ENCODE measurements at places on chromosomes 16 and 17.
A peak's percentile ranks its signal among the peaks of the same experiment; 100 is the strongest.

GRCh38 chr17:65656390-65657250, 95.2 kb upstream of the AXIN2 start:
- no peak for DNase-seq

DNA sequence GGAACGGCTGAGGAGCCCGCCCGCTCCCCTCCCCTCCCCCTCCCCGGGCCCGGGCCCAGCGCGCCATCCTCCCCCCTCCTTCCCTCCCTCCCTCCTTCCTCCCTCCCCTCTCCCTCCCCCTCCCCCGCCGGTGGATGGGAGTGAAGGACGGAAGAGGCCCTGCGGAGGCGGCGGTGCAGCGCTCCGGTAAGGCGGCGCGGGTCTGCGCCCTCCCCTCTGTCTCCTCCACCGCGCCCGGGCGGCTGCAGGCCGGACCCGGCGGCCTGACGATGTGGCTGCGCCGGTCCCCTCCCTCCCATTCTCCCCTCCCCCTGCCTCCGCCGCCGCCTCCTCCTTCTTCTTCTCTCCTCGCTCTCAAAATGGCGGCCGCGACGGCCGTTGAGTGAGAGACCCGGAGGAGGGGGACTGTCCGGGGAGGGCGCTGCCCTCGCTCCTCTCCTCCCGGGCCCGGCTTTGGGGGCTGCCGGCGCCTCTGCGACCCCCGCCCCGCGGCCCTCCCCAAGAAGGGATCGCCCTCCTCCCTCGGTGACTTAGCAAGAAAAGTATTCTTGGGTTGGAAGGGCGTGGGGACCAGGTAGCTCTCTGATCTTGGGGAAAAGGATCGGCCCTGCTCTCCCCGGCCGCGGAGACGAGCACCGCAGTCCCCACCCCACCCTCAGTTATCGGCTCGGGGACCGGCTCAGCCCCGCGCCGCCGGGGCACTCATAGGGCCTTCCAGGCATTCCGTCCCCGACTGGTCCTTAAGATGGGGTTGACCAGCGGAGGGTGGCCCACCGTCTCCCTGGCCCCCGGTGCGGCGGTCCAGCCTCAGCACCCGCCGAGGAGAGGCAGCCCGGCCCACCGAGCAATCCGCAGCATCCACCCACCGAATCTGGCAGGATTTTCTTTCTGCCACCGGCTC, 617 bp downstream of the PAFAH1B1 start:
- DNase-seq = no peak

GRCh38 chr16:66741950-66742808, 9.2 kb downstream of the DYNC1LI2 start:
- no peak for DNase-seq

DNA sequence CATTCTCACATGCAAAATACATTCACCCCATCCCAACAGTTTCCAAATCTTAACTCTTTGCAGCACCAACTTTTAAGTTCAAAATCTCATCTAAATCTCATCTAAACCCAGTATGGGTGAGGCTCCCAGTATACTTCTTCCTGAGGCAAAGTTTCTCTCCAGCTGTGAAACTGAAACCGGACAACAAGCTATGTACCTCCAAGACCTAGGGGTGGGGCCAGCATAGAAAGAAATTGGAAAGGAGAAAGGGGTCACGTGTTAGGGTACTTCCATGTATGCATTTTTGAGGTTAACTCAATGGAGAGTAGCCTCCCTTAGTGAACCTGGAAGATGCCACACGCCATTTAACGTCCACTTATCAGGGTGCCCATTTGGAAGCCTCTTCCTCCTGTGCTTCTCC, 23.9 kb upstream of the LRRC75A start:
- DNase-seq = no peak

DNA sequence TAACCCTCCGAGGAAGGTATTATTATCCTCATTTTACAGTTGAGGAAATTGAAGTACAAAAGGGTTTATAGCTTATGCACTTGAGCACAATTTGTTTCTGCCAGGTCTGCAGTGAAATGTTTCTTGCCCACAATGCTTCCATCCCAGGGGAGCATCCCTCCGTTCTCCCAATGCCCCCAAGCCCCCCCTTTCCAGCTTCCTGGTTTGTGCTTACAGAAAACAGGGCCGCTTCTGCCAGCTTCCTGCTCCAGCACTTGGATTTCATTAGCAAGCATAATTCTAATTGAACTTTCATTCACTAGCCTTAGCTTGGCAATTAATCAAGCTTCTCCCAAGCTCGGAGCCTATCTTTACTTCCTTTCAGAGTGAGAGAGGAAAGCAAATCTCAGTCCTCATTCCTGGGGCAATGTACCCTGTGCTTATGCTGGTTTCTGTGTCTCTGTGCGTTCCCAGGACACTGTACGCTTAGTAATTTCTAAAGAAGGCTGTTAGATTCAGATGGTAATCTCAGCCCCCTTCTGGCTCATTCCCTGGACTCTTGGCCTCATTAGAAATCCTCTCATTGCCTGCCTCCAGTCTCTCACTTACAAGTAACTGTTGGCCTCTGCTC, 141.6 kb downstream of the HS3ST2 start:
- DNase-seq = no peak

DNA sequence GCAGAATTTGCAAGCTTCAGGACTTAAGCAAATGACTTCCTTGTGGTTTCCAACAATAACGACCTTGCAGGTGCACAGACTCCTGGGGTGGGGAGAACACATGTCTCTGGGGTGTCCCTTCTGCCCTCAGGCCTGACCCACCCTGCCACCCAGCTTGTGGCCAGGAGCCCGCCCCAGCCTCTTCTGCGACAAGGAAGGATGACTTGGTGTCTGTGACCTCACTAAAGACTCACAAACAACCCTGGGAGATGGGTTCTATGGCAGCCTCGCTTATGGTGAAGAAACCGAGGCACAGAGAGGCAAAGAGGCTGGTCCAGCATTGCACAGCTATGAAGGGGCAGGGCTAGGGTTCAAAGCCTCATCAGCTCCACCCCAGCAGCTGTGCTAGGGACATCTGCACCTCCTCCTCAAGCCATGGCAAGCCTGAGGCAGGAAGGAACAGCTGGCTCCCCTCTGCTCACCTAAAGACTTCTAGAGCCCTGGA, 2.6 kb downstream of the ATP2A3 start:
- DNase-seq = no peak

DNA sequence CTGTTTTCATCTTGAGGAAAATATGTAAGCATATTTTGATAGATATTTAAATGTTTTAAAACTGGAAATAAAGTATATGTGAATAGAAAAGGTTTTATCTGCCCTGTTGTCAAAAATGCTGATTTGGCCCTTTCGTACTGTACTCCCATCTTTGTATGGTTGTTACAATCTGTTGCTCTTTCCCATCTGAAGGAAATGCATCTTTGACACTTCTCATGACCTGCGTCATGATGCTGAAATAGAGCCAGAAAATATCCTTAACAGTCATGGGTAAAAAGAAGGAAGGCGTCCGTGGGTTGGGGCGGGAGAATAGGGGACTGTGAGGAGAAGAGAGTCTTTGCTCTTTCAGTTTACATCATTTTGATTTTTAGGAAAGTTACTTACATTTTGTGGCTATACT, 327.7 kb downstream of the BCAS3 start:
- DNase-seq = no peak

DNA sequence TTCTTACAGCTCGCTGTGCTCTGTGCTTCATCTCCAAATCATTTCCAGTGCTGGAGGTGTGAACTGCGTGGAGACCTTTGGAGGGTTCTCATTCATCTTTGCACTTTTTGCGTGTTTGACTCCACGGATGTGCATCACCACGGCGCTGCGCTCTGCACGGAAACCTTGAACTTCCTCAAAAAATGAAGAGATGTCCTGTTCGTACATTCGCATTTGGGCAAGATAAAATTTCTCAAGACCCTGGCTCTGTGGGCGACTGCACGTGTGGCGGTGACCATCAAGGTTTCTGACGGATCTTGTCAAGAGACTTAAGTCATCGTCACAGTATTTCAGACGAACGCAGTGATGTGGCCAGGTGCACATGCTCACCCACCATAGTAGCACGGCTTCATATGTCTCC, 10.3 kb upstream of the PVALEF start:
- no peak for DNase-seq

DNA sequence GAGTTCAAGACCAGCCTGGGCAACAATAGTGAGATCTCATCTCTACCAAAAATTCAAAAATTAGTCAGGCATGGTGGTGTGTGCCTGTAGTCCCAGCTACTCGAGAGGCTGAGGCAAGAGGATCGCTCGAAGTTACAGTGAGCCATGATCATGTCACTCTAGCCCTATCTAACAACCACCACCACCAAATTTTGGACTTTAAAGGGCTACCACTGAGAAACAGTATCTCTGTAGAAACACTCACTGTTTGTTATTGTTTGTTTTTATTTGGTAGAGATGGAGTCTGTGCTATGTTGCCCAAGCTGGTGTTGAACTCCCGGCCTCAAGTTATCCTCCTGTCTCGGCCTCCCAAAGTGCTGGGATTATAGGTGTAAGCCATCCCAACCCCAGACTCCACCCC, 1.3 kb upstream of the UBALD2 start:
- DNase-seq = no peak

GRCh38 chr16:3087243-3088235, 11.6 kb downstream of the ZSCAN10 start:
- no peak for DNase-seq

DNA sequence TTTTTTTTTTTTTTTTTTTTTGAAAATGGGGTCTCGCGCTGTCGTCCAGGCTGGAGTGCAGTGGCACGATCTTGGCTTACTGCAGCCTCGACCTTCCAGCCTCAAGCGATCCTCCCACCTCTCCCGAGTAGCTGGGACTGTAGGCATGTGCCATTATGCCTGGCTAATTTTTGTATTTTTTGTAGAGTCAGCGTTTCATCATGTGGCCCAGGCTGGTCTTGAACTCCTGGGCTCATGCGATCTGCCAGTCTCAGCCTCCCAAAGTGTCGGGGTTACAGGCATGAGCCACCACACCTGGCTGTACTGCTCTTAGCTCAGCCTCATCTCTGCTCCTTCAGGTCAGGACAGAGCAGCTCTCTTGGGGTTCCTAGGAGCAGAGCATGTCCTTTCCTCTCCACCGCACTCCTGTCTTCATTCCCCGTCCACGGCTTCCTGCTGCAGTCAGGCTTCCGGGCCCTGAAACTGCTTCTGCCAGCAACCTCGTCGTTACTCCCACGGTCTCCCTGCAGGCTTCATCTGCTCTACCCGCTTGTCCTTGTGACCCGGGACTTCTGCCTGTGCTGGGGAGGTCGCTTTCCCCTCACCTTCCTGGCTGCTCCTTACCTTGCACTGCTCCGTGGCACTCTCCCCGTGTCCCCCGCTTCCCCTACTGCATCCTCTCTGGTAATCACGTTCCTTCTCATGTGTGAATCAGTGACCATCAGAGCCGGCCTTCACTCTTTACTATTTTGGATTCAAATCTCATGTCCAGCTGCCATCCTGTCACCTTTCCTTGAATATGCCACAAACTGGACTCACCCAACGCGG, 38.0 kb downstream of the PRMT7 start:
- no peak for DNase-seq

DNA sequence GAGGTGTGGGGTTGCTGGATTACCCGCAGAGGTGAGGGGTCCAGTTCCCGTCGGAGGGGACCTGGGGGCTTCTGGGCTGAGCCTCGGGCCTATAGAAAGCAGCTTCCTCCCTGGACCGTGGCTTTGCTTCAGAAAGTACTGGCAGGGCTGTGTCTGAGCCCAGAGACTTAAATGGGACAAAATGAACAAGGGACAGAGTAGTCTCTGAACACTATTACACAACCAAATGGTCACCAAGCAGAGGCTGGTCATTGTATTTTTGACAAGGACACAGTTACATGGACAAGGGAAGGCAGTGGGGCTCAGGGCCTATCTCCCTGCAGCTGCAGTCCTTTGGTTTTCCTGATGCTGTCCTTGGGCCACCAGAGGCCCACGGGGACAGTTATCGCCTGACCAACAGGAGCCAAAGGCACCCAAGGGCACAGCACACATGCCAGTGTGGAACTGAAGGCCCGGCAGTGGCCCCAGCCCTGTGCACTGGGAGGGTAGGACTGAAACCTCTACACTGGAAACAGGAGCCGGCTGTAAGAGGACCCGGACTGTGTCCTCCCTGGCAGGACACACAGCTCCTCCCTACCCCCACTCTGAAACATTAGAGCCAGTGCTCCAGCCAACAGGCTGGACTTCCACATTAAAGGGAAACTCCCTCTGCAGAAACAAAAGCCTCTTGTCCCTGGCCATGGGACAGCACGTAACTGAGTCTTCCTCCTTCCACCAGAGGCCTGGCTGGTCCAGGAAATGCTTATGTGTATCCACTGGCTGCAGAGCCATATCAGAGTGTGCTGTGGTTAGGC, 26.0 kb upstream of the ERN1 start:
- DNase-seq = no peak

DNA sequence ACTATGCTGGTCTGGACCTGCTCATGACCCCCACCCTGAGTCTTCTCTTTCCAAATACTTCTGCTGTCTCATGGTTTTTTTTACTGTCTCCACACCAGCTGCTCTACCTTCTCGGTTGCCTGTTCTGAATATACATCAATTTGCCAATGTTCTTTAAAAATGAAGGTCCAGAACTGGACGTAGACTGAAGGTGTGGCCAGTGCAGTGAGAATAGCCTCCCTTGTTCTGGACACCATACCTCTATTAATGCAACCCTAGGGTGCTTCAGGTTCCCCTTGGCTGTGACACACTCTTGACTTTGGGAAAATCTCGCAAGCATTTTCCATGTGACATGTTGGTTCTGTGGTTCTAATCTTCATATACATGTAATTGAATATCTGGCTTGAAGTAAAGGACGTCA, 15.3 kb upstream of the IL21R start:
- no peak for DNase-seq

- no peak for DNase-seq
Measured at GRCh38 chr17:78599419-78599818, 22.2 kb upstream of the DNAH17 start.

GRCh38 chr17:7021993-7022778, 664 bp upstream of the BCL6B start:
- DNase-seq = no peak

GRCh38 chr16:89478576-89479221, 11.7 kb downstream of the ANKRD11 start:
- no peak for DNase-seq

- DNase-seq = no peak
Measured at GRCh38 chr17:43871946-43872690, 25.1 kb downstream of the CD300LG start.

GRCh38 chr16:51287121-51287755, 136.2 kb upstream of the SALL1 start:
- DNase-seq = no peak

- peak; percentile 43 for DNase-seq
Measured at GRCh38 chr17:58224315-58224714, 5.3 kb upstream of the MKS1 start.

DNA sequence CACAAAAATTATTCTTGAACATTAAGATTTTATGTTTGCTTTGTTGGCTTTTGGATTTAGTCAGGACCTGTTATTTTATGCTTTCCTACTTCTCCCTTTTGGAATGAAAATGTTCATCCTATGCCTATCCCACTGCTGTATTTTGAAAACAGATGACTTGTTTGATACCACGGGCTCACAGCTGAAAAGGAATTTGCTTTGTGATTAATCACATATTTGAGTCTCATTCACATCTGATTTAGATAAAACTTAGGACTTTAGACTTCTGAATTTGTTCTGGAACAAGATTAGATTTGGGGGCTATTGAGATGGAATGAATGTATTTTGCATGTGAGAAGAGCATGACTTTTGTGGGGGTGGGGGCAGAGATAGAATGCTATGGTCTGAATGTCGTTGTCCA, 1012.6 kb downstream of the CDH11 start:
- no peak for DNase-seq

- DNase-seq = no peak
Measured at GRCh38 chr17:50219342-50219741, 17.9 kb upstream of the COL1A1 start.

All from non-pigmented ciliary epithelial cell (primary cell).